ENCODE measurements at places on chromosomes 12 and 14.

GRCh38 chr14:31968956-31969698 is 108.0 kb upstream of the ARHGAP5 start:
- no peak for DNase-seq

GRCh38 chr14:103255555-103255954 is 78.5 kb upstream of the EIF5 start:
- DNase-seq = no peak

GRCh38 chr12:112792301-112792700 is 753 bp downstream of the RPH3A start:
- DNase-seq = no peak

- no peak for DNase-seq
These were observed 112.2 kb upstream of the EGLN3 start for GRCh38 chr14:34063042-34063441.

DNA sequence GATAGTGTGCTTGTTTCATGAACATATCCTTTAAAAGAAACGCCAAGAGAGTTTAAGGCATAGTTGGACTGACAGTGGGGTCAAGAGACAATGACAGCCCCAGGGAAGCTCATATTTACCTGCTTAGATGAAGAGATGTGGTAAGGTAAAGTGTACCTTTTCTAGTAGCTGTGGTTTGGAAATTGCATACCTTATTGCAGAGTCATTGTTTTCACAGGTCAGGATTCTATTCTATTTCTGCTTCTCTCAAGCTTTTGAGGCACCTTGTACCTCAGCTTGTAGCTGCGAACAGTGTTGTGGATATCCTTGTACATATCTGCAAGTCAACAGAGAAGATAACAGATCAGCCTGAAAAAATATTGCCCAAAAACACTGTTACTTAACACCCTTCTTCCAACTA is 47.7 kb downstream of the ATP6V1D start:
- DNase-seq = no peak

DNA sequence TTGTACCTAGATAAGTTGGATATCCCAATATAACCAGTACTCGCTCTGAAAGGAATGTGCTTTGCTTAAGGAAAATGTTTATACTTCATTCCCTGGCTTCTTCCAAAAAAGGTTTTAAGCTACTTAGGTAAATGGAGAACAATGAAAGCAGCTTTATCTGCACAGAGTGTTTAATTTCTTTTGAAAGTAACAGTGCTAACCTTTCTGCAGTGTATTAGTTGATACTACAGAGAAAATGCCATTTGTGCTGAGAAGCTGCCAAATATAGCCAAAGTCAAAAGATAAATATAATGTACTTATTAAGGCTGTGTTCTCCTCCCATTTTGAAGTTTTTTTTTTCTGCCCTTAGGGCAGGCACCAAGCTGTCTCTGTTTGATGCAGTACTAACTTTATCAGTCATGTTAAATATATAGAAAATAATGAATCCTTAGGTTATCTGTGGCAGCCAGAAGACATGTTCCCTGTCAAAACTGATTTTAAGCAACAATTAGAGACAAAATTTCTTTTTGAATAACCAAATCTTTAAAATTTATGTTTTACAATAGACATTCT is 145.4 kb upstream of the KITLG start:
- no peak for DNase-seq

DNA sequence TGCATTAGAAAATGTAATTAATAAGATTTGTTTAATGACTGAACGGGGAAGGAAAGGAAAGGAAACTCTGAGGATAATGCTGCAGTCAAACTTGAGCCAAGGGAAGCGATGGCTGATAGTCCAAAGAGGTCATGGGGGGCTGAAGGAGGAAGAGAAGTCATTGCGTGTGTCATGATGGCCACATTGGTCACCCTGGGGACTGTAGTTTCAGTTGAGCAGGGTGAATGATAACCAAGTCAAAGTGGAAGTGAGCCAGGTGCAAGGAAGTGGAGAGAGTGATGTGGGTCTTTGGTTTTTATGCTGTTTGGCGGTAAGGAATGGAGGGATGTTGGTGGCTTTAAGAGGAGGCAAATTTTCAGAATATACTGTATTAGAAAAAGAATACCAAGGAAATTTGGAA is 21.6 kb downstream of the C12orf75 start:
- DNase-seq = no peak

- DNase-seq = no peak
These were observed 46.7 kb downstream of the HSP90AA1 start for GRCh38 chr14:102040153-102040552.

GRCh38 chr14:32304296-32304695 is 24.8 kb upstream of the AKAP6 start:
- no peak for DNase-seq

DNA sequence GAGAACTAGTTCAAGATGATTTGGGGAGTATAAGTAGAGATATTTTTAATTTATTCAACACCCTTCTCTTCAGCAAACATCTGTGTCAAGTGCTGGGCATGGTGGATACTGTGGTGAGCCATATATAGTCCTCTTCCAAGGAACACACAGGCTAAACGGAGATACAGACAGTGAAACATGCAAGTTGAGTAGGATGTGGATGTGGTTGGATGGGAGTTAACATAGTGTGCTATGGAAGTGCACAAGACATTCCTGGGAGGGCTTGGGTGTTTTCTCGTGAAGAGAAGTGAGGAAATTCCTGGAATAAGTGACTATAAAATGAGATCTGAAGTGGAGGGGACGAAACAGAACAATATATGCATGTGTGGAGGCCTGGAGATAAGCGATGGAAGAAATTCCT is 181.1 kb upstream of the NPAS3 start:
- DNase-seq = no peak

DNA sequence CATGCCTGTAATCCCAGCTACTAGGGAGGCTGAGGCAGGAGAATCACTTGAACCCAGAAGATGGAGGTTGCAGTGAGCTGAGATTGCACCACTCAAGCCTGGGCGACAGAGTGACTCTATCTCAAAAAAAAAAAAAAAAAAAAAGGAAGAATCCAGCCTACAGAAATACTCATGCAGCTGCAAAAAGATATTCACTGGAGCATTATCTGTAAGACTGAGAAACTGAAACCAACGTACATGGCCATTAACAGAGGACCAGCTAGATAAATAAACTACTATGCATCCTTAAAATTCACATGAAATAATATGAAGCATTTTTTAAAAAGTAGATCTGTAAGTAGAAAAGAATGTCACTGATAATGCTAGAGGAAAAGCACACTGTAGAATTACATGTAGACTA is 3.5 kb downstream of the SLC7A7 start:
- no peak for DNase-seq

GRCh38 chr14:22791301-22791700 is 23.9 kb downstream of the SLC7A7 start:
- DNase-seq = no peak

GRCh38 chr14:51922624-51923023 is 62.2 kb downstream of the GNG2 start:
- no peak for DNase-seq

DNA sequence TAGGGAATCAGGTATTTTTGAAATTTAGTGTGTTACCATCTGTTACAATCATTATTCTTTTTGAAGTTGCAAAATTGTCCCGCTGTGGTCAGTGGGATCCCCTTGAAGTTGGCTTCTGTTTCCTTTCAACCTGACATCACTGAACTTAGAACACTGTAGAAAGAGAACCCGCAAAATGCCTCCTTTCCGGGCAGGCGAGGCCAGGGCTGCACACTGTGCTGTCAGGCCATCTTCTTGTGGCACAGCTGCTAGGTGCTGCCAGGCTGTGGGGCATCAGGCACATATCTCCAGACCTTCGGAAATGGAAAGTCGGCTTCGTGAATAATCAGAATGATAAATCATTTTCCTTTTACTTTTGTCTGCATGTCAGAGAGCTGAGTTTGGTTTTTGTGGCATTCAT is 103.5 kb downstream of the GLT1D1 start:
- DNase-seq = no peak

GRCh38 chr12:31363416-31363809 is 37.5 kb upstream of the SINHCAF start:
- DNase-seq = no peak

GRCh38 chr14:27278341-27278740 is 680.5 kb upstream of the NOVA1 start:
- DNase-seq = no peak

- DNase-seq = no peak
These were observed 23.8 kb downstream of the PITPNM2 start for GRCh38 chr12:123127182-123127495.

DNA sequence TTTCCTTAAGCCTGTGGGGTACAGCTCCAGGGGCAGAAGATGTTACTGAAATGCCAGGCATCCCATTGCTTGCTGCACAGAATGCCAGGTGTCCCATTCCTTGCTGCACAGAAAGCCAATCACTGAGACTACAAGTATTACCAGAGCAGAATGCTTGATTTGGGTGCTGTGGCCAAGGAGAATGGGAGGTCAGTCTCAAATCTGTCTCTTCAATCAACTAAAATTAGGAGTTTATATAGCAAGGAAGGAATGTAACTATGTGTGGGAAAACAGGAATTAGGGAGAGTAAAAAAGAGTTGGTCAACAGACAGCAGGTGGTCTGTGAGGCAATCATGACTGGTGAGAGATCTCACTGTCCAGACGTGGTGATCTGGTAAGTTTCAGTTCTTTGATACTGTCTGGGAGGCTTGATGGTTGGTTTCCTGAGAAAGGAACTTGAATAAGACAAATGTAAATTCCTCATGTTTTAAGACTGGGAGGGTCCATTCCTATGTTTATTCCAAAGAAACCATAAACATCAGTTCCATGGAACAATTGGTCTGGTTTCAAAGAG is 31.2 kb upstream of the VASH1 start:
- DNase-seq = no peak

DNA sequence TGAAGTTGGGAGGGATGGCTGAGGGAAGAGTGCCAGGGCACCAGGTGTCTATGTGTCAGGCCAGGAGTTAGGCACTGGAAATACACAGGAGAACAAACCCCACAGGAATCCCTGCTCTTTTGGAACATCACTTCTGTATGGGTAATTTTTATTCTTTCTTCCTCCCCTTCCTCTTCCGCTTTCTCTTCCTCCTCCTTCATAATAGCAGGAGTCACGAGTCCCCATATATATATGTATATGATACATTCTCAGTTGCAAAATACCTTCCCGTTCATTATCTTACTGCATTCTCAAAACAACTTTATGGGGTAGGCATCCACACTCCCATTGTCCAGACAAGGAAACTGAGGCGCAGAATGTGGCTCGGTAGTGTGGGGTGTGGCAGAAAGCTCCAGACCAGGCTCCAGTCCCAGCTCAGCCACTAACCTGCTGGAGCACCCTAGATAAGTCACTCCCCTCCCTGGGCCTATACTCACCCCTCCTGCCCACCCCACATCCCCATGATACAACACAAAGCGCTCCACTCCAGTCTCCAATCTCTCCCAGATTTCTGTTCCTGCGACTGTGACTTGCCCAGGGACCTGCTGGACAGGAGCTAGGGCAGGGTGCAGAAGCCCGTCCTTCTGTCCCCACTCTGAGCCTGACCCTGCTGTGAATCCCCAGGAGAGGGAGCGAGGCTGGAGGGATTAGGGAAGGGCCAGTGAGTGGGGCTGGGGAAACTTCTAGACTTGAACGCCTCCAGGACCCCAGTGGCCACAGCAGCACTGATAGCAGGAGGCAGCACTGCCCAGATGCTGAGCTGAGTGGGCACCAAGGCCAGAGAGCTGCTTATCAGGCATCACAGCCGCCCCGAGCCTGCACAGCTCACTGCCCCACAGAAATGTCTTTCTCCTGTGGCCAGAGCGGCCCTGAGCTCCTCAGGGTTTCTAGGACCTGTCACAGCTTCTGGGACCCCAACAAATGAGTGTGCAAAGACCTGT is 1.4 kb upstream of the AQP2 start:
- DNase-seq = no peak

- no peak for DNase-seq
These were observed 4.7 kb downstream of the CISTR start for GRCh38 chr12:53747095-53747494.

DNA sequence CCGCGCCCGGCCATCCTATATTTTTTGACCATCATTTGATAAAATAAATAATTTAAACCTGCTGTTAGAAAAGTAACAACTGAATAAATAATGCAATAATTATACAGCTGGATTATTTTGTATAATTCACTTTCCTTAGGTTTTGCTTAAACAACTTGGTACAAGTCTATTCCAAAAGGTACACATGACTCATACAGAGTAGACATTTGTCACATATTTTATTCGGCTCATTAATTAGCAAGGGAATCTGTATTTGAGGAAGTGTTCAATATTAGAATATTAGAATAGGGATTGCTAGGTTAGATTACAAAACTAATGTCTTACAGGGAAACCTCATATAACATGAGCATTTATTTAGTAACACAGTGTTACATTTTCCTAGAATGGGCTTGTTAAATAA is 48.7 kb downstream of the ATP2A2 start:
- DNase-seq = no peak

- no peak for DNase-seq
These were observed 17.5 kb upstream of the LDHB start for GRCh38 chr12:21675096-21675495.

- DNase-seq = no peak
These were observed 207.7 kb downstream of the CACNA1C start for GRCh38 chr12:2260441-2260840.

Measured in stimulated activated CD8-positive, alpha-beta memory T cell treated with anti-CD3 and anti-CD28 coated beads, Interleukin-4, amount 100 ng/mL, for 1 hour (primary cell).